HuH-7 (cell line): ENCODE measurements at places on chromosomes 2 and 18.

DNA sequence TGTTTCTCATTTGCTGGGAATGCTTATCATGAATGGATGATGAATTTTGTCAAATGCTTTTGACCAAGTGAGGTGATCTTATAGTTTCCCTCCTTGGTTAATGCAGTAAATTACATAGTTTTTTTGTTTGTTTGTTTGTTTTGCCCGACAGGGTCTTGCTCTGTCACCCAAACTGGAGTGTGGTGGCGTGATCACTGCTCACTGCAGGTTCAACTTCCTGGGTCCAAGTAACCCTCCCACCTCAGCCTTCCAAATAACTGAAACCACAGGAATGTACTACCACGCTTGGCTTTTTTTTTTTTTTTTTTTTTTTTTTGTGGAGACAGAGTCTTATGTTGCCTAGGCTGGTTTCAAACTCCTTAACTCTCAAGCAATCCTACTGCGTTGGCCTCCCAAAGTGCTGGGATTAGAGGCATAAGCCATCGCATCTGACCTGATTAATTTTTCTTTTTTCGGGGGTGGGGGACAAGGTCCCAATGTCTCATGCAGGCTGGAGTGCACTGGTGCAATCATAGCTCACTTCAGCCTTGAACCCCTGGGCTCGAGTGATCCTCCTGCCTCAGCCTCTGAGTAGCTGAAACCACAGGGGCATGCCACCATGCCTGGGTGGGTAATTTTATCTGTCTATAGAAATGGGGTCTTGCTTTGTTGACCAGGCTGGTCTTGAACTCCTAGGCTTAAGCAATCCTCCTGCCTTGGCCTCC lies 48.6 kb downstream of the SMAD2 start:
- DNase-seq = no peak

GRCh38 chr2:122255924-122256323 lies 500.5 kb downstream of the TSN start:
- DNase-seq = no peak

- DNase-seq = no peak
Measured at GRCh38 chr2:68336192-68336591, 16.4 kb upstream of the CNRIP1 start.

GRCh38 chr2:201781557-201782051 lies 871 bp upstream of the ALS2 start:
- no peak for DNase-seq

DNA sequence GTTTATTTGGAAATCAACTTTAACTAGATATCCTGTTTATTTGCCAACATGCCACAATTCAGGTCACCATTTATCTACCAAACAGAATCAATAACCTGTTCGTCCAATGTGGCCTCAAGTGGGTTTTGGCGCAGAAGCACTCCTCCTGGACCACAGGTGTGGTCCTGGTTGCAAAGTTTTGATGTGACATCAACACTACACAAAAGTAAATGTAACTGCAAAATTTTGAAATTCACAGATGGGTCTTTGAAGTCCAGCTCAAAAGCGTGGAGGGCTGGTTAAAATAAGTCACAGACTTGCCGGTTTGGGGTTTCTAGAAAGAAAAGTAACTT lies 474 bp upstream of the GCA start:
- DNase-seq = no peak

DNA sequence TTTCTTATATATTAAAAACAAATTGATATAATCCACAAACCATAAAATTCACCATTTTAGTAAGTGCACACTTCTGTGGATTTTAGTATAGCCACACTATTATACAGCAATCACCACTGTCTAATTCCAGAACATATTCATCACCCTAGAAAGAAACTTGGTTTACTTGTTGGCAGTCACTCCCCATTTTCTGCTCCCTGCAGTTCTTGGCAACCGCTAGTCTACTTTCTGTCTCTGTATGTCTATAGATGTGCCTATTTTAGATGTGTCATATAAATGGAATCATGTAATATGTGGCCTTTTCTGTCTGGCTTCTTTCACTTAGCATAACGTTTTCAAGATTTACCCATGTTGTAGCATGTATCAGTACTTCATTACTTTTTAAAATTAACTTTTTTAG lies 5.7 kb downstream of the CKAP2L start:
- no peak for DNase-seq

GRCh38 chr2:114421781-114422180 lies 20.7 kb upstream of the DPP10 start:
- DNase-seq = no peak

- no peak for DNase-seq
Measured at GRCh38 chr2:57550912-57551311, 495.7 kb upstream of the VRK2 start.

DNA sequence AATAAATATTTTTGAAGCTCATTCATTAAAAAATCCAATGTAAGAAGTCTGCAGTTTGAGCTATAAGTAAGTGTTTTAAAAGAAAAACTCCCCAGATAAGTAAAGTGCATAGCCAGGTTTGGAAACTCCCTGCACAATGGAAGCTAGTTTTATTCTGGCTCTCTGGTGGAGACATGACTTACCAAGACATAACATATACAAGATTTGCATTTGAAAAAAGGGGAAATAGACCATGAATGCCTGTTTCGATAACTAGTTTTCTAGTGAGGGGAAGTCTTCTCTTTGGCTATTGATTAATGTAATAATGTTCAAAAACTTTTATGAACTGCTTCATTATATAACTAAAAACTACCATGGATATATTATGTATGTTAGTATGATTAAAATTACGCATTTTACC lies 435.2 kb downstream of the ARHGAP15 start:
- no peak for DNase-seq

- DNase-seq = peak; percentile 3
Measured at GRCh38 chr18:41666231-41666630, 288.8 kb upstream of the PIK3C3 start.

GRCh38 chr18:48670751-48671560 lies 132.1 kb downstream of the CTIF start:
- DNase-seq = no peak
